ENCODE measurements at places on chromosomes 11 and 22.

DNA sequence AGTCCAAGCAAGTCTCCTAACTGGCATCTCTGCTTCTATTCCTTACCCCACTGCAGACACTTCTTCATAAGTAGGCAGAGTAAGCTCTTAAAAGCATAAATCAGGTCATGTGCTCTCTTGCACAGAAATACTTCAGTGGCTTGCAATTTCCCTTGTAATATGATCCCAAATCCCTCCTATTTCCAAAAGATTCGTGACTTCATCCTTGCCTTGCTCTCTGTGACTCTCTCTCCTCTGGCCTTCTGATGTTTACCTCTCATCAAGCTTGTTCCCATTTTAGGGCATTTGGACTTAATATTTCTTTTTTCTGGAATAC, 37.4 kb upstream of the NCR3LG1 start:
- no peak for DNase-seq

GRCh38 chr11:11076276-11076675, 218.4 kb upstream of the ZBED5 start:
- DNase-seq, result no peak

DNA sequence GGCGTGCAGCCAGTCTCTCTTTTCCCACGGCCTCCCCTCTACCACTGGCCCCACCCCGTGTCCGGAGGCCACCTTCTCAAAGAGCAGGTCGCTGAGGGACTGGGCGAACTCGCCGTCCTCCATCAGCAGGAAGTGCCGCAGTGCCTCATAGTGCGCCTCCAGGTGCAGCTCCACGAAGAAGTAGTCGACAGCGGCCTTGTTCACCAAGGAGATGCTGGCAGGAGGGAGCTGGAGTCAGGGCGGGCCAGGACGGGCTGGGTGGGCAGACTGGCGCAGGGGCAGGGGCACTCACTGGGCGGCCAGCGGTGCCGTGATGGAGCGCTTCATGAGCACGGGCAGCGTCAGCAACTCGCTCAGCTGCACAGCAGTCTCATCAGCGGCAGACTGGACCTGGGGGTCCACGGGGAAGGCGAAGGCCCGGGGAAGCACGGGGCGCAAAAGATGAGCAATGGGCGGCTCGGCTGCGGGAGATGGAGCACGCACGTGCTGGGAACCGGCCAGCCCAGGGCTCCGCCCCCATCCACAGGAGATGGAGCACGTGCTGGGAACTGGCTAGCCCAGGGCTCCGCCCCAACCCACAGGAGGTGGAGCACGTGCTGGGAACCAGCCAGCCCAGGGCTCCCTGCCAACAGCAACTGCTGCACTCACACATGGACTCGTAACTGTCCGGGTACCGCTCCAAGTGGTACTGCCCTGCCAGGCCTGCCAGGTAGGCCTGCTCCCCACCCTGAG, 18.4 kb downstream of the SELENOO start:
- DNase-seq, result no peak

- DNase-seq, result no peak
These were observed 12.8 kb upstream of the CABP7 start for GRCh38 chr22:29707010-29707409.

DNA sequence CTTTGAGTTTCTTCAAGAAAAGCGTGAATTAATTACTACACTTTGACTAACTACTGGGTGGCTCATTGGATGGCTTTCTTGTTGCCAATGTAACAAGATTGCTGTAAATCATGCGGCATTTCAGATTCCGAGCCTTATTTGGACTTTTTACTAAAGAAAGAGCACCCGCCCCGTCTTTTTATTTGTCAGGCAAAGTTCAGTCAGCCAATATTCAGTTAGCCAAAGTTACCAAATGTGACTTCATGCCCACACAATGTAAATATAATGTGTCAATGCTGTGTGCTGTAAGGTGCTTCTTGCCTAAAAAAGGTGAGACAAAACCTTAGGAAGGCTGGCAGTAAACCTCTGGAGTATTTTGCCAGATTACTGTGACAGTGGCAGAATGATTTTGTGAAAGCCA, 14.8 kb downstream of the FLI1 start:
- DNase-seq, result no peak

DNA sequence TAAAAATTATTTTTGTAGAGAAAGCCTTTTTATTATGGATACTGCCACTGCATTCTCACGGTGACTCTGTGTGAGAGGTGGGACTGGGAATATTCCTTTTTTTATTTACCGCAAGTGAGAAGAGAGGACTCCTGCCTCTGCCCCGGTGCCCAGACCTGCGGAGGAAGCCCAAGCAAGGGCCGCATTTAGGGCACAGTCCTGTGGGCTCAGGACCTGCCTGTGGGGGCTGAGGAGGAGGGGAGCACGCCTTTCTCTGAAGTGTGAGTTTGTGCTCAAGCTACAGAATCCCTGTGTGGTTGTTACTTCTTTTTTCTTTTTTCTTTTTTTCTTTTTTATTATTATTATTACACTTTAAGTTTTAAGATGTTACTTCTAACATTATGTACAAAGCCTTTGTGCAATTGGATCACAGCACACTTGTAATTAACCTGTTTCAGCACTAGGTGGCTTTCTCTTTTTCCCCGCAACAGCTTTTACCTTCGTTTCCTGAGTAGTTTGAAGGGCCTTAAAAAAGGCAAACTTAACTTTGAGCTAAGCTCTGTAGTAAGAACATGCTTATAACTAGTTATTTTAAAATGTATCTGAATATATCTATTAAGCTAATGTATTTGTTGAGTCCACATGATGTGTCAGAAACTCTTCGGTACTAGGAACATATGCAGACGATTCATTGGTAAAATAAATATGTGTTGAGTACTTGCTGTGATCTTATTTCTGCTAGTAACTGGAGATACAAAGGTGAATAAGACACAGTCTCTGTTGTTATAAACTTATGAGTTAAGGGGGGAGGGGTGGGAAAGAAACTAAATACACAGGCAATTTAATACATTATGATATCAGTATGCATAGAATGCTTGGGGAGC, 18.3 kb downstream of the AMOTL1 start:
- no peak for DNase-seq

GRCh38 chr11:112173152-112173551, 2.2 kb upstream of the BCO2 start:
- no peak for DNase-seq

DNA sequence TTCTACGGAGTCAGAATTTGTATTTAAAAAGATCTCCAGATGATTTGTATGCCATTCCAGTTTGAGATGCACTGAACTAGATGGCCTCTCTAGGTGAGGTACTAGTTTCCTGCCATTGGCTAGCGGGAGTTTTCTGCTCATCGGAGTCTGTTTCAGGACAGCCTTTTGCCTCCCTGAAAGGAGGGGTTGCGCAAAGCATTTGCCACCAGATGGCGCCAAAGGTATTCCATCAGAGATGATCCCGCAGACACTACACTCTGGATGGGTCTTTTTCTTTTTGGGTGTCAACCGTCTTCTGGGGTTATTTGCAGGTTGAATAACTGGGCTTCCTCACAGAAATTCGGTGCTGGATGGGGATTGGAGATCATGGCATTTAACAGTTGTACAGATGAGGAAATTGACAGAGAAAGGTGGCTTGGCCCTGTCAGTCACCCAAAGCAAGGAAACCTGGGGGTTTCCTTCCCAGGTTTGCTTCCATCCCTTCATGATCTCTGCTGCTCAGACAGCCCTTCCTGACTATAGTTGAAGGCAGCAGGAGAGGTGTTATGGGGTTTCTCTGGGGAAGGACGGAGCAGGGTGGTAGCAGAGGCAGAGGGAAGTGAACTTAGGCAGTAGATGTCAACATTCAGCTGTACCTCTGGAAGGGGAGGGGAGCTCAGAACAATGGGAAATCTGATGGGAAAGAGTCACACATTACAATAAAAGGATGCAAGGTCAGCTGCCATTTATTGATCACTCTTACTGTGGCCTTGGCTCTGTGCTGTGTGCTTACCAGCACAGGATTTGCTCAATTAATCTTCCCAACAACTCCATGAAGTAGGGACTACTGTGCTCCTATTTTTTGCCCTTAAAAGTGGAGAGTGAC, 81.6 kb downstream of the CCDC81 start:
- peak; percentile 71 for DNase-seq

GRCh38 chr11:22634897-22635629, 9.4 kb upstream of the FANCF start:
- DNase-seq, result no peak

- DNase-seq, result no peak
These were observed 87.2 kb downstream of the CWF19L2 start for GRCh38 chr11:107370390-107370789.

DNA sequence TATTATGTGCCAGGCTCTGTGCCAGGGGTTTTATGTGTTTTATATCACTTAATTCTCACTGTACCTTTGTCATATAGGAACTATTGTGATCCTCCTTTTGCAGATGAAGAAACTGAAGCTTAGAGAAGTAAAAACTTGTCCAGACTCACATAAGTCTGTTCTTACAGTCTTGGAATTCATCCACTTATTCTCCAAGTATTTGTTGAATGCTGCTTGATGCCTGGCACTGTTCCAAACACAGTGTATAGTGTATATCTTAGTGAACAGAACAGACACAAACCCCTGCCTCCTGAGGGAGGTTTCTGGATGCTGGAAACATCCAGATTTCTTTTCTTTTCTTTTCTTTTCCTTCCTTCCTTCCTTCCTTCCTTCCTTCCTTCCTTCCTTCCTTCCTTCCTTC, 29.0 kb upstream of the FGF3 start:
- no peak for DNase-seq

- no peak for DNase-seq
These were observed 47.0 kb downstream of the ZNF280B start for GRCh38 chr22:22461583-22461982.

- DNase-seq, result no peak
These were observed 904 bp upstream of the ANGPTL5 start for GRCh38 chr11:101917226-101917625.

DNA sequence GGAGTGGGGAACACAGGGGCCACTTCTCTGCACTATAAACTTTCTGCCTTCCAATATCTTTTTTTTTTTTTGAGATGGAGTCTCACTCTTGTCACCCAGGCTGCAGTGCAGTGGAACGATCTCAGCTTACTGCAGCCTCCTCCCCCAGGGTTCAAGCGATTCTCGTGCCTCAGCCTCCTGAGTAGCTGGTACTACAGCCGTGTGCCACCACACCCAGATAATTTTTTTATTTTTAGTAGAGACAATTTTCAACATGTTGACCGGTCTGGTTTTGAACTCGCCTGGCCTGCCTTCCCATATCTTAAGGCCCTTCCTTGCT, 1.7 kb downstream of the SLC3A2 start:
- no peak for DNase-seq

GRCh38 chr11:61267437-61267841, 26.5 kb downstream of the PGA5 start:
- no peak for DNase-seq

DNA sequence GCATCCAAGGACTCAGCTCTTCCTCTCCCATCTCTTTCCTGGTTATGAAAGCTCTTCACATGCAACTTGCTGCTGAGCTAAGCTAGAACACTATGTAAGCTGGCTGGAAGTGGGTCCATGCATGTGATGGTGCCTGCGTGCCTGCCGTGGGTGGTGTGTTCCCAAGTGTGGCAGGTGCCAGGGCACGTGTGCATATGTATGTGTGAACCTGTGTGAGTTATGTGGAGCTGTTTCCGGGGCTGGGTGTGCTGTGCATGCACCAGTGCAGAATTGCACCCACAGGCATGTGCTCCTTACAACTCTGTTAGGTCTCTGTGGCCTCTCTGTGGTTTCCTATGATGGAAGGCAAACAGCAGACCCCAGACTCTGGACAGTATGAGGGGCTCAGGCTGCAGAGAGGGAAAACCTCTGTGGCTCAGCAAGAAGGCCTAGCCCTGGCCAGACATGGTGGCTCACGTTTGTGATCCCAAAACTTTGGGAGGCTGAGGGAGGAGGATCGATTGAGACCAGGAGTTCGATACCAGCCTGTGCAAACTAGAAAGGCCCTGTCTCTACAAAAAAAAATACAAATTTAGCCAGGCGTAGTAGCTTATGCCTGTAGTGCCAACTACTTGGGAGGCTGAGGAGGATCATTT, 4.1 kb upstream of the P2RY6 start:
- DNase-seq, result no peak

DNA sequence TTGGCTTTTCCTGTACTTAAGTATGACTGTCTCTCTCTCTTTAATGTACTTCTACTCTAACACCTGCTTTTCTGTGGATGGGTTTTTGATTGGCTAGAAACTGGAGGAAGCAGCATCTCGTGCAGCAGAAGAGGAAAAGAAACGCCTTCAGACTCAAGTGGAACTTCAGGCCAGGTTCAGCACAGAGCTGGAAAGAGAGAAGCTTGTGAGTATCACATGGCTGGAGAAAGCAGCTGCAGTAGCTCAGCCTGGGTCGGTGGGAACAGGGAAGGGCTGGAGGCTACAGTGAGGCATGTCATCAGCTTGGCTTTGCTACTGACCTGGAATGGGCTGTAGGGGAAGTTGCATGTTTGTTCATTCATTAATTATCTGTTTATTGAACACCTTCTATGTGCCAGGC, 74.2 kb downstream of the SWAP70 start:
- DNase-seq, result no peak

GRCh38 chr11:97979741-97980140, 1041.0 kb upstream of the CNTN5 start:
- DNase-seq, result no peak

GRCh38 chr11:93481279-93481678, 61.9 kb downstream of the SMCO4 start:
- no peak for DNase-seq

GRCh38 chr11:31968461-31969358, 122.2 kb upstream of the RCN1 start:
- DNase-seq, result no peak

- DNase-seq, result no peak
These were observed 72.8 kb downstream of the TRIM44 start for GRCh38 chr11:35735411-35735810.

- no peak for DNase-seq
These were observed 117.6 kb upstream of the FGF3 start for GRCh38 chr11:69936771-69937170.

- no peak for DNase-seq
These were observed 129.5 kb downstream of the MED15 start for GRCh38 chr22:20636945-20637344.

- DNase-seq, result no peak
These were observed 20.6 kb upstream of the DDI1 start for GRCh38 chr11:104015649-104016415.

DNA sequence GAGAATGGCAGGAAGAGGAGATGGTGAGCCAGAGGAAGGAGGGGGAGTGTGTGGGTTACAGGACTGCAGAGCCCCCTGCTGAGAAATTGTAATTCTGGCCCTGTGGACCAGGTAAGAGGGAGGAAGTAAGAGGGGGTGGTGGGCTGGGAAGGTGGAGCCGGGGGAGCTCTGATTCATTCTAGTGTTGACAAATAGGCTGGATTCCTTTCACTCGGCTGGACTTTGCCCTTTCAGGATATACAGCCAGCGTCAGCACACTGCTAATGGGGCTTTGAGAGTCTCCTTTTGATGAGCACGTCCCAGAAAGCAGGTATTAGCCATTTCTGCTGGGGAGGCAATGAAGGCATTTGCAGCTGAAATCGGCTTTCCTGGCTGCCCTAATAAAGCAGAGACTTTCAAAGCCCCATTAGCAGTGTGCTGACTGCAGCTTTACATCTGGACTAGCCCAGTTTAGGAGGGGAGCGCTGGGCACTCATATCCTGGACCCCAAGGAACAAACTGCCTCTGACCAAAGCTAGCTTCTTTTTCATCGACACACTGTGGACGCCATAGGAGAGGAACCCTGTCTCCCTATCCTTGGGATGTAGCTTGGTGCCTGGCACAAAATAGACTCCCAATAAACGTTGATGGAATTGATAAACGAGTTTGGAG, 44.8 kb upstream of the CADM1 start:
- DNase-seq, result no peak
